ENCODE measurements at places on chromosomes 4 and X.

DNA sequence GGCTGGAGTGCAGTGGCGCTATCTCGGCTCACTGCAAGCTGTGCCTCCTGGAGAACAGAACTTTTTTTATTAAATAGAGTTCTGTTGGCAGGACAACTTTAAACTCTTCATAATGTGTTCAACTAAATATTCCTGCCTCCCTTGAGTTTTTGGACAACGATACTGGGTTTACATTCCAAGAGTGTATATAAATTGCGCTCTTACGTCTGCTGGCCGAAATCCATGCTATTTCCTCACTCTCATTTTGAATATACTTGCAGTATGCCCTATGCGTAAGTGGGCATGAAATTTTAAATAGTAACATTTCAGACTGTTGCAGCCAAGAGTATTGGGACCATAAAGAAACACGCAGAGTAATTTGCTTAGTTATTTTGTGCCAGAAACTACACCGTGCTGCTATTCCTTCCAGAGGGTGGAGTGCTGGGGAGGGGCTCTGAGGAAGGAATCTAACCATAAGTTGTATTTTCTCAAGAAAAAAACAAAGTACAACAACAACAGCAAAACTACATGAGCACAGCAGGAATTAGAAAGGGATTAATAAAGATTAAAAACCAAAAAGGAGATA is 480.0 kb downstream of the NLGN4X start:
- no peak for DNase-seq
- H3K4me3 ChIP-seq: no peak overlapping the region
- H3K27ac ChIP-seq: no peak overlapping the region
- no peaks in the 10 kb centered on the region for H3K36me3 ChIP-seq
- no peaks in the 10 kb centered on the region for H3K27me3 ChIP-seq

DNA sequence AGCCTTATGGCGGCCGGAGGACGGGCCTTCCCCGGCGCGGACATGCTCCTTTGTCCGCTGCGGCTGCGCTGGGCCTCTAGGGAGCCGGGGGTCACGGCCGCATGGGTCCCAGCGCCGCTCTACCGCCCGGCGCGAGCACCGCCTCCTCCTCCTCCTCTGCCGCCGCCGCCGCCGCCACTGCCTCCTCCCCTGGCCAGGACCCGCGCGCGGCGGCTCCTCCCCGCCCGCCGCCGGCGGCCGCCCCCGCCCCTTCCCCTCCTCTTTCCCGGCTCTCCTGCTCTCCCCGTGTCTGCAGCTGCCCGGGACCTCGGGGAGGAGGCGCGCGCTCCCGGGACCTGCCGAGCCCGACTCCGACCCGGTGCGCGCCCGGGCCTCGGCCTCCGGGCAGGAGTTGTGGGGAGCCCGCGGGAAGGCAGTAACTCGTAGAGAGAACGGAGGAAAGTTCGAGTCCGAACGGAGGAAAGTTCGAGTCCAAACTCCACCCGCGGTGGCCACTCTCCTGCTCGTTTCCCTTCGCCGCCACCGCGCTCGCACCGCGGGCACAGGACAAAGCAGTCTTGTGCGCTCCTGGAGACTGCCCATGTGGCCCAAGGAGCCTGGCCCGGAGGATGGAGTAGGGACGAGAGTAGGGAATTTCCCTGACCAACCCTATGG is at the start of gene ADGRA3:
TSS of gene ADGRA3 (minus strand) at position 179 of the 654 bp plus-strand sequence. CDS start 282 bp downstream, outside the sequence.
- peaks cover 12% of the 10 kb centered on the region for H3K4me1 ChIP-seq
- H3K27me3 ChIP-seq: peaks cover 14% of the 10 kb centered on the region
- H3K27ac ChIP-seq: peak within 1 kb of the TSS; percentile 87
- no peaks in the 10 kb centered on the region for H3K36me3 ChIP-seq
- peak; percentile 18 for DNase-seq
- peak within 1 kb of the TSS; percentile 95 for H3K4me3 ChIP-seq

DNA sequence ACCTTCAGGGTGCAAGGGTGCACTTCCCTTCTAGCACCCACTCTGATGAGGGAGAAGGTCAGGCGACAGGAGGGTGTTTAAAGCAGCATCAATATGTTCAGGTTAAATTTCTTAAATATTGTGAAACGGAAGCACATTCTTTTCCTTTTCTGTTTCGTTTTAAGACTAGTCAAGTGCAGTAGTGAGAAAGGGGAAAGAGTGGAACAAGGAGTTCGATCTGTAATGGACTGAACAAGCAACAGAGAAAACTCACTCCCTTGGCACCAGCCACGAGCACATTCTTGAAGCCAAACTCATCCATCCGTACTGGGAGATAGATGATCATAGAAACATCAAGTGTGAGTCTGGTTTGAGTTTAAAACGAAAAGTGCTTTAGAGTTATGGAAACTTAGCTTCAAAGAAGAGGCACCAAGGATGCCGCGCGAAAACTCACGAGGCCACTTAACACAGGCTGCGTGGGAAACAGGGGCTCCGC is 815 bp downstream of the FAM53A start:
- H3K4me3 ChIP-seq: peak overlapping the region; percentile 83
- H3K27me3 ChIP-seq: no peaks in the 10 kb centered on the region
- no peaks in the 10 kb centered on the region for H3K36me3 ChIP-seq
- no peak for DNase-seq

DNA sequence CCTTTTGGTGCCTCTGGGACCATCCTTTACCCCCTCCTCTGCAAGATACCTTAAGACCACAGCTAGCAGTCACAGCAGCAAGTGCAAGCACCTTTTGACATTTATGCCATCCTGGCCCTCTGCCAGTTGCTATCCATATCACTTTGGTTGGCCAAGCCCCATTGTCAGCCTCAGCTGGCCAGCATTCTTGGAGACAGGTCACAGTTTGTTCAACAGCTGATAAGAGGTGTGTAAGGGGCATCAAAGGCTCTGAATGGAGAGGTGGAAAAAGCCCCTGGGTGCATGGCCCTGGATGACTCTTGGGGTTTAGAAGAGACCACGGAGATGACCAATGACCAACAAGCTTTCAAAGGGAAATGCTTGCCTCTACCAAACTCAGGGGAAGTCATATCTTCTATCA is 133.6 kb upstream of the MAMLD1 start:
- H3K4me3 ChIP-seq: no peak overlapping the region
- no peak for DNase-seq
- H3K36me3 ChIP-seq: no peaks in the 10 kb centered on the region
- no peaks in the 10 kb centered on the region for H3K27me3 ChIP-seq
- H3K27ac ChIP-seq: no peak overlapping the region

DNA sequence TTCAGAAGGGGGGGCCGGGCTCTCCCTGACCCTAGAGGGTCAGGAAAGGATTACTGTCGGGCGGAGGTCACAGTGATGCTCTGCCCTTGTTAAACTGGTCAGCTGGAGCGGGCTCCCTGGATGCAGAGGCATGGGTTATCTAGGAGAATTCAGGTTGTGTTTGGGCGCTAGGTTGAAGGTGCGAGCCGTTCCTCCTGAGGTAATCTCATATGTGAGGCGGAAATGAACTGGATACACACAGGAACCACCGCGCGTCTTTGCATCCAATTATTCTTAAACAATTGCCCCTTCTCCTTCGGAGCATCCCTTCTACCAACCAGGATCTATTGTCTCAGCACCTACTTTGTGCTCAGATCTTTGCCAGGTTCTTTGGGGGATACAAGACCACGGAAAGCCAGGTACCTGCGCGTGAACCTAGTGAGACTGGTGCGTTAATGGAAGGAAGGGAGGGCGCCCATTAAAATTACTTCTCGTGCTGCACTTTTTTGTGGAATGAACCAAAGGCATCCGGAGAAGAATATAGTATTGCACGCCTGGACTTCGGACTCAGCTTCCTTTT is 28.4 kb downstream of the HAND2 start:
- peaks cover 6% of the 10 kb centered on the region for H3K36me3 ChIP-seq
- DNase-seq: no peak
- peaks cover 68% of the 10 kb centered on the region for H3K27me3 ChIP-seq
- H3K4me3 ChIP-seq: peak overlapping the region; percentile 71
